Activated CD8-positive, alpha-beta memory T cell treated with anti-CD3 and anti-CD28 coated beads, Interleukin-2, amount 10 ng/mL, durations not matched to agents 7 days and 5 days (primary cell): ENCODE measurements at places on chromosomes 2 and 18. TPM values are rescaled to one million over a fixed set of nuclear protein-coding genes. Genes with fewer than 3 reads are reported as not detected.

Gene LTBP1
- 0.50 TPM for total RNA-seq

GRCh38 chr2:83006961-83007360 is 1452.1 kb downstream of the SUCLG1 start:
- no peak overlapping the region for H3K4me3 ChIP-seq
- no peaks in the 10 kb centered on the region for H3K4me1 ChIP-seq
- H3K36me3 ChIP-seq: no peaks in the 10 kb centered on the region

- no peak overlapping the region for H3K27ac ChIP-seq
- H3K4me3 ChIP-seq: no peak overlapping the region
- H3K27me3 ChIP-seq: peaks cover 28% of the 10 kb centered on the region
Observed at GRCh38 chr2:226583715-226584114, 215.9 kb downstream of the IRS1 start.

DNA sequence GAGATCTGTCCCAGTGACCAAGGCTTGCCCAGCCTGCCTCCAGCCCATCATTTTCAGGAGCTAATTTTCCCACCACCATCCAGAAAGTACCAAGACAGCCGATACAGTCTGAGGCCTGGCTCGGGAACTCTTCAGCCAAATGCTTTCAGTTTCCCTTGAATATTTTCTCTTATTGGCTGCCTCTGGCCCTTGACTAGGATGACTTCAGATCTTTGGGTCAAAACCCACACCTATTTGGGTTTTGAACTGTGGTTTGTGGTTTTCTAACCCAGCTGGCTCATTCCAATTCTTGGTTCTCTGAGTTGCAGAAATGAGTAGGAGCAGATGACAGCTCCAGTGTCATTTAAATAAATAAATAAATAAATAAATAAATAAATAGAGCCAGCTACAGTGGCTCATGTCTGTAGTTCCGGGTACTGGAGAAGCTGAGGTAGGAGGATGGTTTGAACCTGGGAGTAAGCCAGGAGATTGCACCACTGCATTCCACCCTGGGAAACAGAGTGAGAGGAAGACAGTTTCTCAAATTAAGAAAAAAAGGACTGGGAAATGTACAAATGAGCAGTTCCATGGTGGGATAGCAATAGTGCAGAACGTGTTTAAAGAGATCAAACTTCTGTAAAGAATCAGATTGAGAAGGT is 465.0 kb upstream of the SOX11 start:
- no peaks in the 10 kb centered on the region for H3K27me3 ChIP-seq
- no peaks in the 10 kb centered on the region for H3K36me3 ChIP-seq
- DNase-seq: no peak

DNA sequence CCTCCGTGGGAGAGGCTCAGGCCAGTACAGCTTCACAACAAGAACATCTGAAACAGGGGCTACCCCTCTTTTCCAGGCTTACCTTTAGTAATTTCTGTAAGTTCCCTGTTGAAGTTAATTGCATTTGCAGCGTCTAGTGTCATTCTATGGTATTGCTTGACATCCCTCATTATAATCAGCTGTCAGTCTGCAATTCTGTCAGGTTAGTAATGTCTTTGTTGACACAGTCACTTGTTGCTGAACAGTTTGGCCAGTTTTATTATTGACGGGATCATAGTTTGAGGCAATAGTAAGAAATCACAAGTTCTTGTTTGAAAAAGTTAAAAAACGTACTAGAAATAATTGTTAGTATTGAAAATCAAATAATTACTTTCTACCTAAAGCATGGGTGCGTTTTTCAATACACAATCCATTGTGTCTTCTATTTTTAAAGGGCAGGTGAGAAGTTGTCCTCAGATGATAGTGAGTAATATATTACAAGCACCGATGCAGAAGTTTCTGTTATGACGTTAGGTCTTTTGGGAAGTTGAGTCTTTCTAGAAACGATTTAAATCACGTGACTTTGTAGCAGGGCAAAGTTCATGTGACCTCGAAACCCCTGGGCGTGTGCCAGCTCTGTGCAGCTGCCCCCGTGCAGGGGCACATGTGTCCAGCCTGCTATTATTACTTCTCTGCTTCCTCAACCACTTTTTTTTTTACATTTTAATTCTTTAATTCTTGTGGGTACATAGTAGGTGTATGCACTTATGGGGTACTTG is 49.5 kb upstream of the MBP start:
- no peak overlapping the region for H3K27ac ChIP-seq
- H3K27me3 ChIP-seq: peaks cover 6% of the 10 kb centered on the region
- DNase-seq: no peak
- no peaks in the 10 kb centered on the region for H3K4me1 ChIP-seq
